ENCODE measurements at places on chromosomes 2 and 18.
A peak's percentile ranks its signal among the peaks of the same experiment; 100 is the strongest.

DNA sequence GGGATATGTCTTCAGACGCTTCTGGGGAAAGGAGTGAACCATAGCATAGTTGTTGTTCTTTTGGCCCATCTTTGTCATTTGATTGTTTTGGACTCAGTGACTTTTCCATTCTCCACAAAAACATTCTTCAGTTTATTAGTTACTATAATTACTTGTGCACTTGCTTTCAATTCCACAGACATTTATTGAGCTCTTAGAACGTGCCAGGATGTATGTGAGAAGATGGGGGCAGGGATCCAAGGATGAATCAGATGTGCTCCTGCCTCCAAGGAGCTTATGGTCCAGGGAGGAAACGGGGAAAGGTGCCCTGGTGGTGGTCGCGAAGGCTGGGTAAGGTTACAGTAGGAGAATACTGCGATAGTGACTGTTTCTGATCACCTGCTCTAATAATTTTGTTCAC is 6.9 kb upstream of the SLC4A3 start:
- DNase-seq: no peak

- DNase-seq: no peak
These were observed 80.6 kb upstream of the DOCK10 start for GRCh38 chr2:225122583-225123486.

DNA sequence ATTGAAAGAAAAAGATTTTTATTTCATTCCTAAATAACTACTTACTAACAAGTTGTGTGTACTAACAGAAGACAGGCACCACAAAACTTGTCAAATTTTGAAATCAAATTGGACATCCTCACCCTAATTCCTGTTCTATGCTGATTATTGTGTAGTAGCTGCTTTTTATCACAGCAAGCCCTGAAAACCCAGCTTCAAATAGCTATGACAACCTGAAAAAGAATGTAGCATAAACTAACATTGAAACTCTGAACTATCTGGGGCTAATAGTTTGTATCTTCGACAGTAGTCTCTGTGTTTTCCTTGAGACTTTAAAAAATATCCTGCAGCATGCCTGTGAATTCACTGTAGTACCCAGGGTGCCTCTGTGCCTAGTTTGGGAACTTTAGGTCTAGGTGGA is 122.6 kb downstream of the WDPCP start:
- no peak for DNase-seq

- DNase-seq: no peak
These were observed 331.0 kb downstream of the PARD3B start for GRCh38 chr2:204876311-204876710.

- DNase-seq: no peak
These were observed 716.7 kb downstream of the DCDC2C start for GRCh38 chr2:4420032-4420431.

GRCh38 chr2:88866756-88867155 is 175.3 kb downstream of the RPIA start:
- DNase-seq: no peak

GRCh38 chr2:192194265-192194865 is 368 bp downstream of the TMEFF2 start:
- no peak for DNase-seq

DNA sequence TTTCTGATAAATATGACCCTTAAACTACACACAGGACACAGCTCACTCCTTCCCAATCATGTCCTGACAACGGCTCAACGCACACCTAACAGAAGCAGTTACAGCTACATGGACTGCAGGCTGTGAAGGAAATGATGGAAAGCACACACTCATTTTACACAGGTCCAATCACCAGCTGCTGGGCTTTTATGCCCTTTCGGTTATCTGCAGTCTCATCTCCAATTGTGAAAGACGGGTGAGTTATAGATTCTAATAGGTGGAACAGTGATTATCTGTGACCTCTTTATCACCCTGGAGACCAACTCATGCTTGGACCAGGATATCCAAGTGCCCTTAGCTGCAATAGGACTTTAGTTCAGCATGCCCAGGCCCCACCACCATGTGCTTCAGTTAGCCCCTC is 110.4 kb upstream of the CREB1 start:
- DNase-seq: no peak

- DNase-seq: no peak
These were observed 56.1 kb upstream of the TANK start for GRCh38 chr2:161104054-161104553.

GRCh38 chr2:16201848-16202247 is 261.5 kb downstream of the MYCN start:
- DNase-seq: no peak

DNA sequence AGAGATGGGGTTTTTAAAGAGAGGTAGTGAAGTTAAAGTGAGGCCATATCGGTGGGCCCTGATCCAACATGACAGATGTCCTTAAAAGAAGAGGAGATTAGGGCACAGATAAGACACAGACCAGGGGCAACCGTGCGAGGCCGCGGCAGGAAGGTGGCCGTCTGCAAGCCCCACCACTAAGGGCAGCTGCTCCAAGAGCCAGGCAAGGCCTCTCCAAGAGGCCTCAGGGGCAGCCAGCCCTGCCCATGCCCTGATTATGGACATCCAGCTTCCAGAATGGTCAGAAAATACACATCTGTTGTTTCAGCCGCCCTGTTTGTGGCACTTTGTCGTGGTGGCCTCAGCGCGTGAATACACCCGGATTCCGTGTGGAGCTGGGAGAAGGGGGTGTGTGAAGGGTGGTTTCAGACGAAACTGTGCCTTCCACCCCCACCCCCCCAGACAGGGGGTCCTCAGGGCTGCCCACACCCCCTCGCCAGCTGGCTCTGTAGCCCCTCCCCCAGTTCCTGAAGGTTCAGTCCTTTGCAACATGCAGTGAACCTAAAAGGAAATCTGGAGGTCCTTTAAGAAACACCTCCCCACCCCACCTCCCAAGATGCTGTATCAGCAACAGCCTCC is 74.1 kb upstream of the SMAD7 start:
- DNase-seq: no peak

DNA sequence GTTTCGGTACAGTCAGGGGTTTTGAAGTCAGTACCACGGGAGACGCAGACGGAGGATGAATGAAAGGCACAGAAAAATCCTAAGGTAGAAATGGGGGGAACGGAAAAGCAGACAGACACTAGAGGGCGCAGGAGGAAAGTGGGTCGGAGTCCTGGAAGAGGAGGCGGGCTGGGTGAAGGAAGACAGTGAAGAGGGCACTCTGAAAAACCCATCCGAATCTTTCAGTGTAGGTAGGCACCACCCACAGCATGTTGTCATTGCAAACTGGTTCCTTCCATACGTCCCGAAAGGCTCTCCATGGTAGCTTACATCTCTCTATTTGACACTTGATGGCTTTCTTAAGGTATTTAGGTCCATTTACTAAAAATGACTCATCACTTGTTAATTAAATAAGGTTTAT is 18.5 kb upstream of the ZNF236 start:
- DNase-seq: peak; percentile 52

DNA sequence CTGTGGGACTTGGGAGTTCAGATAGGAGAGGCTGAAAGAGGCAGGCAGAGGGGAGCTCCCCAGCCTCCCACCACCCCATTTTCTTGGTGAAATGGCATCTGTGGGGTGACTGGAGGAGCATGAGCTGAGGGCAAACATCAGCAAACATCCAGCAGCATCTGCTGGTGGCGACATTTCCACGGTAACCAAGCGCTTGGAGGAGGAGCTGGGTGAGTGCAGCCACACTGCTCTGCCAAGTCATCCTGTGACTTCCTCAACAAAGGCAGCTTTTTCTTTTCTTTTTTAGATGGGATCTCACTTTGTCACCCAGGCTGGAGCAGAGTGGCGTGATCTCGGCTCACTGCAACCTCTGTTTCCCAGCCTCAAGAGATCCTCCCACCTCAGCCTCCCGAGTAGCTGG is 5.6 kb downstream of the TXNL4A start:
- DNase-seq: no peak

DNA sequence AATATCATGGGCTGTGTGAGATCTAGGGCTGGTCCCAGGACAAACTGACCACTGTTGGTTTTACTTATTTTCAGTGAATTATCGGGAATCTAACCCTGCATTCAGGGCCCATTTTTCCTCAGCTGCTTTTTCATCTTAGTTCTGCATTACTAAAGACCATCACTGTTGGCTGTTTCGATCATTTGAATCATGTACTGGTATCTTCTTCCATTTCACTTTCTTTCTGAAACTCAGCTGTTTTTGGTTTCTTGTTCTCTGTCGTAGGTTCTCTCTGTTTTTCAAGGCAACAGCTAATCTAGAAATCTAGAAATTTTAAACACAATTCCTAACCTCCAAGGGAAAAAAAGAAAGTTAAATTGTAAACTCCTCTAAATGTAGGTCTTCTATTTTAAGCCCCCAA is 159.9 kb upstream of the SESTD1 start:
- no peak for DNase-seq

DNA sequence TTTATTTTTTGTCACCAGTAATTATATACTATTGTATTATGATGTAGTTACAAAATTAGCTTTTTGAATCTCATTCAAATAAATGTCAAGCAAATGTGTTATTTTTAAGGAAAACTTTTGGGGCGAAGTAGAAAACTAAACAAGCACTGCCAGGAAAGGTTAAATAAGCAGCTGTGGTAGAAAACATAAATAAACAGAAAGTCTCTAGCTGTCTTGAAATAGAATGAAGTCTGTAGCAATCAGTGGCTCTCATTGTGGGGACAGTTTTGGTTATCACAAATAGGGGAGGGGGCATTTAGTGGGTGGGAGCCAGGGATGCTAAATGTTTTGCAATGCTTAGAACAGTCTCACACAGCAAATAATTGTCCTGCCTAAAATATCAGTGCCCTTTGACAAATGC is 3.4 kb downstream of the INSIG2 start:
- DNase-seq: no peak

- DNase-seq: no peak
These were observed 10.9 kb downstream of the RBMS1 start for GRCh38 chr2:160482673-160483072.

GRCh38 chr2:10359246-10359645 is 56.5 kb downstream of the HPCAL1 start:
- no peak for DNase-seq

DNA sequence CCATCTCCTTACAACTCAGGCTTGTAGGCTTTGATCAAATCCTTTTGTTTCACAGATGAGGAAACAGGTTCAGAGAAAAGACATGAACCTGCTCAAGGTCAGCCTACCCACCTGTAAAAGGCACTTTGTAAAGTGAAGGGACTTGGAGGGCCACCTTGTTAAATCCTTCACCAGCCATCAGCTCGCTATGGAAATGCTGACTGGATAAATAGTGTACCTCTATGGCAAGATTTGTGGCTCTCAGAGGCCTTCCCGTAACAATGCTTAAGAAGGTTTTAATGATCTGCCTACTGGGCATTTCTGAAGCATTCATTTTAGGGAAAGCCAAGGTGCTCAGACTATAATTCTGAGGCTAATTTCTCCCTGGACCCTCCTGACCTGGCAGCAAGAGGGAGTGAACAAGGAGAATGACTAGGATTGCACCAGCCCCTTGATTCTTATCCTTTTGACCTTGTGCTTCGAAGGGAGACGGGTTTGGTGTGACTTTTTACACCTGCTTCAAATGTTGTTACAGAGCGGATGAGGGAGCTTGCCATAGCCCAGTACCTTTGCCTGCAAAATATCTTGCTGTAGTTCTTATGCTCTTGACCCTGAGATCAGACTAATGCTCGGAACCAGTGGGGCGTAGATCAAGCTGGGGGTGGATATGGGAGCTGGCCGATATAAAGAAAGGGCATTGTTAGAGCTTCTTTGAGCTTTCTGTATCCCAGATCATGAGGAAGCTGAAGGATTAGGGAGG is 90.9 kb upstream of the CXCR4 start:
- DNase-seq: no peak

- DNase-seq: no peak
These were observed 801 bp downstream of the OSR1 start for GRCh38 chr2:19357402-19358241.

GRCh38 chr18:77366067-77366719 is 116.5 kb downstream of the GALR1 start:
- DNase-seq: no peak

- no peak for DNase-seq
These were observed 1709.1 kb upstream of the LRRTM1 start for GRCh38 chr2:82013641-82014040.

DNA sequence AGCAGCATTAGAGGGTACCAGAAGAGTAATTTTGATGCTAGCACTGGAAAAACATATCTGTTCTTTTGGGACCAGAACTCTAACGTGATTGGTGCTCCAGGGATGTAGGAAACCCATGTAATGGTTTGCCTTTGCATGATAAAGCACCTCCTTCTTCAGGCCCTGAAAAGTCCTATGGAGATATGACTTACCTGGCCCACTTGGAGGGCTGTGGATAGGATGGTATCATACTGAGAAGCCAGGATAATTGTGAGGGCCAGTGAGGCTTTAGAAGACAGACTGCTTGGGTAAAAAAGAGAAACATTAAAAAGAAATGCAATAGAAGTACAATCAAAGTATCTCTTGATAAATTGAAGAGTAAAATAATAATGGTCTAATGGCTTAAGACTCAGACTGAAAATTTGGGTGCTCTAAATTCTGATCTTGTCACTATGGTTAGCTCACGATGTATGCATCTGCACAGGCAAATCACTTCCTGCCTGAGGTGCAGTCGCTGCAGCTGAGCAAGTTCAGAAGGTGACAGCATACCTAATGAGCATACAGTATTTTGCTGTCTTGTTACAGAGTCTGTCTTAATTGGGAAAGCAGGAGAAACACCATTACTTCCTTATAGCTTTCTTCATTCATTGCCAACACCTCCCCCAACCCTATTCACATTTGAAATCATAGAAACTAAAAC is 371.5 kb downstream of the NUP35 start:
- DNase-seq: no peak

GRCh38 chr2:103161456-103162289 is 399.8 kb downstream of the TMEM182 start:
- peak; percentile 30 for DNase-seq

DNA sequence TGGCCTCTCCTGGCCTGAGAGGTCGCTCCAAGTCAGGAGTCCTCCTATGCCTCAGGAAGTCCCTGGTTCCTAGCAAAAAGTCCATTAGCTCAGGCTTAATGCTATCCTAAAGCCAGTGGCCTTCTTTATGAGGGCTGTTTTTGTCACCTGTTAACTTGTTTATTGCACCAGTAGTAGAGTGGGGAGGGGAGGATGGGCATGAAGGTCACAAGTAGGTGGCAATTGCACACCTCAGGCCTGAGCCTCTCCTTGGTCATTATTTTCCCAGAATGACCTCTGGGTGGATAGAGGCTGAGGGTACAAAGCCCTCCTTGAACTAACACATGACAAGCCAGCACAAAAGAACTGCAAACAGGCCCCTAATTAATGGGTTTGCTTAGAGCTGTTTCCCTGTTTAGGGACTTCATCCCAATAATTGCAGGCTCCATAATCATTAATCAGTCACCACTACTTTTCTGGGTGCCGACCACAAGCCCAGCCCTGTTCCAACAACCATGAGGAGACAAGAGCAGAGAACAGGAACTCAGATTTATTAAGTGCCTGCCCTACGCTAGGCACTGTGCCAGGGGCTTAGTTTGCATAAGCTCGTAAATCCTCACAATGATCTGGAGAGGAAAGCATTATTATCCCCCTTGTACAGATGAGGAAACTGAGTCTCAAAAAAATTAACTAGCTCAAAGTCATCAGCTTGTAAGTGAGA is 123.0 kb upstream of the PKDCC start:
- DNase-seq: no peak

DNA sequence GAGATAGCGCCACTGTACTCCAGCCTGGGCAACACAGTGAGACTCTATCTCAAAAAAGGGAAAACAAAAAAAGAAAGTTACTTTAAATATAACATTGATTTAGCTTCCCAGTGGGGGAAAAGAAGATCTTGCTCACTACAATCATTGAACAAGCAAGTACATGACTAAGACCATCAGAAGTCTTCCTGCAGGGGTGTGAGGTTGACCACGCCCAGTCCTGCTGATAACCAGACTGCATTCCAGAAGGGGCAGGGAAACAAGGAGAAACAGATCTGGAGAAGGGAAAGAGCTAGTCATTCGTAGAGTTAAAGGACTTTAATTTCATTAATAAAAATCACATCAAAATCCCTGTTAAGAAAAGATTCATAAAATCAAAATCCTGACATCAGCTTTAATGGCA is 77.5 kb downstream of the EPHA4 start:
- no peak for DNase-seq
